ENCODE measurements at places on chromosomes 1 and 21.

DNA sequence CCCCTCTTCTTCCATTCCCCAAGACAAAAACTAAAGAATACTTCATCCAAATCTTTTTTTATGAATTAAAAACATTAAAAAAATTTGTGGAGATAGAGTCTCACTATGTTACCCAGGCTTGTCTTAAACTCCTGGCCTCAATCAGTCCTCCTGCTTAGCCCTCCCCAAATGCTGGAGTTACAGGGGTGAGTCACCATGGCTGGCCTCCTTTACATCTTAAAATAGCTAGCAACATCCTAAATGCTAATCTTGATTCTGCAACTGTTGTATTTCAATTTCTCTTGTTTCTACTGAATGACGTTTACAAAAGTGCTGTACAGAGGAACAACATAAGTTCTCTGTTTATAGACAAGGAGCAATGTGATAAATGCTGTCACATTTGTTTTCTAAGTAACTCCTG, 483.5 kb downstream of the ADGRL2 start:
- DNase-seq = peak; percentile 32

DNA sequence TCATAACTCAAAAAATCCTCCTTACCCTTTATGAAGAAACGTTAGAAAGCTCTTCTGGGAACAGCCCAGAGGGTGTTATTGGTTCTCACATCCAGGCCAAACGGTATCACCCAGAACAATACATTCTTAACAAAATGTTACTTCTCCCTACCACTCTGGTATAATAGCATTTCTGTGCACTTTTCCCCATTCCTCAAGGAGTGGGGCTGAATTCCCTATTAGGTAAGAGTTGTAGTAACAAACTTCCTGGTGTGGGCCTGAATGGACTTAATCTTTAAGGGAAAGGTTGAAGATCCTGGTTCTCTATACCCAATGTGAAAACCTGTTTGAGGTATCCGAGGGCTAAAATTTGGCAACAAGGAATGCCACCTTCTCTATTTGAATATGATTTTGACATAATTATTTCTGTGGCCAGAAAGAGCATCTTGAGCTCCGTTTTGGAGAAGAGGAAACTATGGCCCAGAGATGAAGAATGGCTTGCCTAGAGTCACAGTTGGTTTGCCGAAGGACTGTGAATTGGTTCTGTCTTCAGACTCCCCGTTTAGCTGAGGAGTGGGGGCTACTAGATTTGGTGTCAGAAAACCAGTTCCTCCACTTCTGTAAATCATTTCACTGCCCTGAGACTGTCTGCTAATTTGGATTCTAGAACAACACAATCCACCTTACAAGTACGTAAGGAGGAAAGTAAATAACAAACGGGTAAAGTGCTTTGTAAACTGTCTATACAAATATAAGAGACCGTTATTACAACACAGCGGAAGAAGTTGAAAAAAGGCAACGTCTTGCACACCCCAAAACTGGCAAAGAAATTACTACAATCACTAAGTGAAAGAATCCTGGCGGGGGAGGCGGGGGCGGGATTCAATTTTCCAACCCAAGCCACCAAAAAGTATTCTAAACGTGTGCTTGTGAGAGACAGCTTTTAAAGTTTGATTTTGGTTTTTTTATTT, 2.3 kb downstream of the ANP32E start:
- peak; percentile 48 for DNase-seq

DNA sequence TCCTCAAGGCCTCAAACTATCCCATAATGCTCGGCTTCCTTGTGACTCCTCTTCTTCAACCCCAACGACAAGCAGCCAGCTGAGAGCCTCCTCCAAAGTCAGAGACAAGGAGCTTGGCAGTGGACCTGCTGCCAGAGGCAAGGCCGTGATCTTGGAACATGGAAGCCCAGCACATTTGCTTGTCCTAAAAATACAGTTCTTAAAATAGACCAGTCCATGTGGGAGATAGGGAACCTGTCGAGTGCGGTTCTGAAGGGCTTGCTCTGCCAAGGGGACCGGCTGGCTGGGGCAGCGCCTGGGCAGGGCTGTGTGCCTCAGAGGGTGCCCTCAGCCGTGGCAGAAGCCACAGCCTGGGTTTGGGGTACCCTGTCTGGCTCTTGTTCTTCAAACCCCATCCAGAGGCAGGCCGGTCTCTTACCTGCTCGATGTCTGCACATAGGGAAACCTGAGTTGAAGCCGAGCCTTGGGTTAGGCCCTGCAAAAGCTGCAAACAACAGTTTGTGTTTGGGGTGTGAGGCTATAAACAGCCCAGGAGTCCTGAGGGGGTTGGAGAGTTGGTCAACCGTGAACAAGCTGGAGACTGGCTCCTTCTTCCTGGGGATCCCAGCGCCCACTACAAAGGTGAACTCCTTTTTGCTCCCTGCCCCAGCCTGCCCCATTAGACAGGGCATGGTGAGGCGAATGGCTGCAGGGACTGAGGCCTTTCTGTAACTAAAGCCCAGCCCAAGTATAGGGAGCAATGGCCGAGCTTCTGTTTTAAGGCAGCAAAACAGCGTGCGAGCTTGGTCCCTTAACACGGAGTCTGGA, 228.8 kb downstream of the CAMTA1 start:
- DNase-seq = no peak

GRCh38 chr1:159879977-159880376, 17.5 kb upstream of the VSIG8 start:
- DNase-seq = peak; percentile 85

DNA sequence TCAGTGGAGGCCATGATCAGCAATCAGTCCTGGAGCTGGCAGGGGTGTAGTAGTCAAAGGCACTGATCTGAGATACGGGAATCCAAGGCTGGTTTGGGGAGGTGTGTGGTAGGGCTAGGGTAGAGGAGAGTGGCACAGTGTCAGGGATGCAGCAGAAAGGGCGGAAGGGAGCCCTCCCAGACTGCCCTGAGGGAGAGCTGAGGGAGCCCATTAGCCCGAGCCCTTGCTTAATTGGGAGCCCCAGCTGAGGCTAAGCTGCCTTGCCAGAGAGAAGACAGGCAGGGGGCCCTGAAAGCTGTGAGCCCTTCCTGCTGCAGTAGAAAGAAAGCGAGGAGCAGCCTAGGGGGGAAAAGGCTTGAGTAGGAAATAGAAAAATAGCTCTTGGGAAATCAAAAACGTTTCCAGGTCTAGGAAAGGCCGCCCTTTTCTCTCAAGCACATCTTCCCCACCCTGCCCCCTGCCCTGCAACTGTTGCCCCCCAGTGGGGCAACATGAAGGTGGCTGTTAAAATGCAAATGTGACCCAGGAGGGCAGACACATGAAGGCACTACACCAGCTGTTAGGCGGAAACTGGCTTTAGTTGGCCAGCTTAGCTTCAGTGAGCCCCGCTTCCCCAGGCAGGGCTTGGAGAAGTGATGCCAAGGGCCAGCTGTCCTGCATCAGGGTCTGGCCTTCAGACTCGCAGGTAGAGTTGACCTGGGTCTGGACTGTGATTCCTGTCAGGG, 106.2 kb downstream of the UCK2 start:
- no peak for DNase-seq

GRCh38 chr1:42040159-42040558, 113.1 kb upstream of the GUCA2B start:
- no peak for DNase-seq

DNA sequence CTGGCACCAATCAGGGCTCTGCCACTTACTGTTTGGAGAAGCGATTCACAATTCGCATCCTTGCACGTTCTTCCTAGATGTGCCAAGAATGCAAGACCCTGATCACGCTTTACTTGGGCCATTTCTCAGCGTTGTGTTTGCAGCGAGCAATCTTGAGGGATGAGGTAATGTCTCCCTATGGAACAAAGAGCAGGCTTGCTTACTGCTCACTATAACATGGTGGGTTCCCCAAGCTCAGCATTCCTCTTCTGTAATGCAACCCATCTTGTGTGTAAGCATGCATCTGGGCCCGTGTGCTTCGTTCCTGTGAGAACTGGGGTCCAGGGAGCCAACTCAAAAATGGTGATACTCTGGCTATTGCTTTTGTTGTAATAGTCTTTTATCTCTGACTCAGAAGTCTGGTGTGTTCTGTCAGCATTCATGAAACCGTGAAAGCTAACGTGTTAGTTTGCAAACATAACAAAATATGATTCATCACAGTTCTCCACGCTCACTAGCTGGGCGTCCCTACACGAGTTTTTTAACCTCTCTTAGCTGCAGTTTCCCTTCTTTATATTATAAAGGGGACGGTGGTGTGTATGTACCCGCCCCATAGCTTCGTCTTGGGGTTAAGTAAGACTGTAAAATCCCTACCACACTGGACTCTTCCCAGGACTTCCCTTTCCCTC, 33.3 kb downstream of the DNTTIP2 start:
- peak; percentile 93 for DNase-seq

- DNase-seq = peak; percentile 93
These were observed 22.8 kb upstream of the TIAM1 start for GRCh38 chr21:31366825-31367224.

GRCh38 chr1:220727519-220727918, 20.6 kb upstream of the MTARC2 start:
- no peak for DNase-seq

- no peak for DNase-seq
These were observed 14.8 kb downstream of the ATP1B1 start for GRCh38 chr1:169121146-169121923.

- no peak for DNase-seq
These were observed 10.7 kb downstream of the MEF2D start for GRCh38 chr1:156489935-156490293.

- DNase-seq = no peak
These were observed 23.5 kb downstream of the CNN3 start for GRCh38 chr1:94903280-94904009.

DNA sequence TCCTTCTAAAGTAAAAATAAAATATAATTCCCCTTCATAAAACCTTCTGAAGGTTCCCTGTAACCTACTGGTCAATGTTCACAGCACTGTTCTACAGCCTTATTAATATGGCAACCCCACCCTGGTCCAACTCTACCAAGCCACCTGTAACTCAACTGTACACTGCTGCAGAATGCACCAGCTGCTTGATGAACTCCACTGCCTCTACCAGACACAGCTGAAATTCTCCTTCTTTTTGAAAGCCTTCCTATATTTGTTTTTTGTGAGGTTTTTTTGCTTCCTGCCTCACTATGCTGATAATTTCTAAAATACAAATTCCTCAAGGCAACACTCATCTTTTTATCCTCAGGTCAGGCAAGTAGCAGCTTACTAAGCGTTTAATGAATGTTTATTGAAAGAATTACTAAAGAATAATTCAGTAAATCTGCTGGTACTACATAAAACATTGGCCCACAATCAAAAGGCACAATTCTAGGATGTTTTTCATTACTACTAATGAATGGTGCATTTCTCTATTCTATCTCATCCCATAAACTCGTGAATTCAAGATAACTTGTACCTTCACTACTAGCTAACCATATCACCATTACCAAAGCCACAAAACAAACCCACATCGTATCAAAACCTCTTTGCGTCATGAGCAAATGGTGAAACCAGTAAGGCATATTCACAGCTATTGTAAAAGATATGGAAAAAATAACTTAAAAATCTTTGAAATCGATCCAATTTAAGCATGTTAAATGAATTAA, 2.4 kb downstream of the SSX2IP start:
- no peak for DNase-seq

DNA sequence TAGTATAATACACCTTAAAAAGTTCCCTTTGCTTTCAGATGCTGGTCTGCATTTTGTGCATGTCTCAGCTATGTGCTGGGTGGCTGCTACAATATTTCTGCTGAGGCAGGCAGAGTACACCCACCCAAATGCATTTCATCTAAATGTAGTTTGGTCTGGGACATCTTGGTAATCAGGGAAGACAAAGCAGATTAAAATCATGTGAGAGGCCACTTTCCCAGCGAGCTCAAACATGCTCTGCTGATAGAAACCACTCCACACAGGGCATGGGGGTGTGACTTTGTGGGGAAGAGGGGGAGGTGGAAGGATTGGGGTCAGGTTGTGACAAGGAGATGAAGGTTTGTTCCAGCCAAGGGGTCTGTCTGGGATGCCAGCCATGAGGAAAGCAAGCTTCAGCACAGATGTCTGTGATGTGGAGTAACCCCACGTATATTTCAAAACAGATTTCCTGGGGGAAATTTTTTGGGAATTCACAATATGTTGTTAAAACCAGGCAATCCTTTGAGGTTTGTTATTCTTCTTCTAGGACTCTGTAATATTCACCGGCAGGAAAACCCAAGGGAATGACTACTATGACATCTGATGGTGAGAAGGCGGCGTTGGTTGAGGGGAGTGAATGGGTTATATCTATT, 255.1 kb upstream of the FGGY start:
- peak; percentile 81 for DNase-seq

DNA sequence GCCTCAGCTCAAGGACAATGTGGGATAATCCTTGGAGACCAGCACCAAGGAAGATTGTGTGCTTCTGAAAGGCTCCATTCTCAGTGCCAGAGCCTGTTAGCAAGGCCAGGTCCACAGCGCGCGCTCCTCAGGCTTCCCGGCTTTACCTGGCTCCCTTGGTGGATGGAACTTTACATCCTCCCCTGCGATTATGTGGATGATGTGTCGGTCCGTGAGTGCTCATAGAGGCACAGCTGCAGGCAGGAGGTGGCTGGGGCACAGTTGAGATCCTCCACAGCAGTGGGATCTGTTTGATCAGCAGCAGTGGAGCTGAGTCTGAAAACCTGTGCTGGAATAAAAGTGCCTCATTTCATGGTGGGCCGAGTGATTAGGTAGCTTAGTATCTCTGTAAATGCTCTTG, 62.7 kb downstream of the PRDM2 start:
- DNase-seq = no peak

DNA sequence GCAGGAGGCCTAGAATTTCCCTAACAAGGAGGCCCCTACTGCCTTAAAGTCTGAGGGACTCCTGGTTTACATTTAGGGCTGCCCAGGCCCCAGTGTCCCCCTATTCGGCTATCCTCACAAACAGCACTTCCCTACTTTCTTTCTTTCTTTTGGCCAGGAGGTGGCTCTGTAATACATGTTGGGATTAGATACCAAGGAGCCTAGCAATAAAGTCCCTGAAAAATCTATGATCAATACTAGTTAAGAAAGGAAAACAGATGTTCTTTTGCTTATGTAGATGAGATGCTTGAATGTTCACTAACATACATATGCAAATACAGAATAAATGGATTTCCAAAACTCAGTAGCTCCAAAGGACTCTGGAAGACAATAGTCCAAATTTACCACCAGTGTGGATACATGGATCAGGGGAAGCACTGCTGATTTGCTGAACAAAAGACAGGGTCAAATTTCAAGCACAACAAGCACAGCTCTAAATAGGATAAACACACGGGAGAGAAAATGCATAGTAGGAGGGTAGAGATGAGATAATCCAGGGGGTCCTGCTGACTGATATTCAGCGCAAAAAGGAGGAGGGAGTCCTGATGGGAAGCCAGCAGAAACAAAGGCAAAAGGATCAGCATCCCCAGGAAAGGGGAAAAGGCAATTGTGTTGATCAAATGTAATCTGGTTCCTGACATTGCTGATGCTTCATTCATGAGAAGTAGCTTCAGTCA, 240.0 kb downstream of the NUF2 start:
- peak; percentile 21 for DNase-seq

- no peak for DNase-seq
These were observed 162.8 kb upstream of the IVNS1ABP start for GRCh38 chr1:185479796-185480195.

DNA sequence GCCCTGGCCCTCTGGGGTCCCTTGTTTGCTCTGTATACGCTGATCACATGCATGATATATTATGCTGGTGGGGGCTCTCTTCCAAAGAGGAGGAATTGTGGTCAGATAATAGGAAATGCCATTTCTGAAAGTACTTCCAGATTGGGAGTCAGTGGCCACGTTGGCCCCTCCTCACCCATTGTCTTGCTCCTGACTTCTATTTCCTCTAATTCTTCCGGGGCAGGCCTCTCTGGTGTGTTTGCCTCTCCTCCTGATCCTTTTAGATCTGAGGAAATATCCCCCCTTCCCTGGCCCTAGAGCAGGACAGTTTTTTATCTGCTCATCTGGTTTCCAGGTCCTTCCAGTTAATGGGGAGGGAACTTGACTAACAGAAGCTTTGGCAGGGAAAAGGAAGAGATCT, 2.9 kb downstream of the VANGL2 start:
- peak; percentile 71 for DNase-seq

GRCh38 chr21:45593162-45594022, 50.1 kb upstream of the PCBP3 start:
- DNase-seq = no peak
